ENCODE measurements at places on chromosomes 1 and 21.

GRCh38 chr1:75954586-75954985 lies 22.4 kb upstream of the ASB17 start:
- no peak for DNase-seq

GRCh38 chr1:115811140-115811828 lies 29.6 kb downstream of the NHLH2 start:
- DNase-seq = no peak

DNA sequence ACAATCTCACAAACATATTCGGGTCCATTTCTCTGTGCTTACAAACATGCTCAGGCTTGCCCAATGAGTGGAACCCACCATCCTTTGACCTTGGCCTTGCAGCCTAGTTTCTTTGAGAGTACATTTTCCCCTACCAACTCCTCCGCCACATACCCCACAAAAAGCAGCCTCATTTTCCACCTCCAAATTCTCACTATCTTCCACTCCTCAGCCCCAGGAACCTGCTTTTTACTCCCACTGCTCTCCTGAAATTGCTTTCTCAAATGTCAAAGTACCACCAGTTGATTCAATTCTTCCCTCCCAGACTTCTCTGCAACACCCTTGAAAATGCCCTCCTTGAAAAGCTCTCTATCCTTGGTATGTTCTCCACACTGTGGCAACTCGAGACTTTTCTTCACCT lies 103.8 kb downstream of the RUNX1 start:
- DNase-seq = no peak

DNA sequence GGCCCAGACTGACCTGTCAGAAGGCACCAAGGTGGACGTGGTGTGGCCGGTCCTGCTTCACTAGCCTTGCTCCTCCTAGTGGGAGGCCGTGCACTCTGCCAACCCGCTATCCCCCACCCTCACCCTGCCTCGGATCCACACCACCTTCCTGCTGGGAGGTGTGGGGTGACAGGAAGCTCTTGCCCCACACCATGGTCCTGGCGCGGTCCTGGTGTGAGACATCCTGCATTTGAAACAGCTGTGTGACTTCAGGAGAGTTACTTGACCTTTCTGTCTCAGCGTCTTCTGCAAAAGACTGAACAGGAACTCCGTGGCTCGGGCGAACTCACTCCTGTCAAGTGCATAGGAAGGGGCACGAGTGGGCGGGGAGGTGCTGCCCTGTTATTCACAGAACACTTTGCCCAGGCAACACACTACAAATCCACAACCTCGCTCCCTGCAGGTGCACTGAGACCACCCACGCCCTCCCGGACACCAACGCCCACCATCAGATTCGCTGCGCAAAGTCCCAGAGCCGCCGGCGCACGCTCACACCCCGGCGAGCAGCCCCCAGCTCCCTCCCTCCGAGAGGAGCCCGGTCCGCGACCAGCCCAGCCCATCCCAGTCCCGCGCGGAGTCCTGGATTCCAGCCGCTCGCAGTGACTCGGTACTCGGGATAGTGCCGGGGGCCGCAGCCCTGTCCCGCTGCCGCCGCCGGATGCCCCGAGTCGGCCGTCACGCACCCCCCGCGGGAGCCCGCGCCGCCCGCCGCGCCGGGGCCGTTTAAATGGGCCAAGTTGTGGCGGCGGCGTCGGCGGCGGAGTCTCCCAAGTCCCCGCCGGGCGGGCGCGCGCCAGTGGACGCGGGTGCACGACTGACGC lies at the start of gene SAMD11:
TSS of gene SAMD11 (plus strand) at position 793 of the 860 bp plus-strand sequence. CDS start 509 bp downstream, outside the sequence.
- DNase-seq = peak; percentile 62

GRCh38 chr1:242002072-242002471 lies 3.2 kb upstream of the MAP1LC3C start:
- DNase-seq = no peak

DNA sequence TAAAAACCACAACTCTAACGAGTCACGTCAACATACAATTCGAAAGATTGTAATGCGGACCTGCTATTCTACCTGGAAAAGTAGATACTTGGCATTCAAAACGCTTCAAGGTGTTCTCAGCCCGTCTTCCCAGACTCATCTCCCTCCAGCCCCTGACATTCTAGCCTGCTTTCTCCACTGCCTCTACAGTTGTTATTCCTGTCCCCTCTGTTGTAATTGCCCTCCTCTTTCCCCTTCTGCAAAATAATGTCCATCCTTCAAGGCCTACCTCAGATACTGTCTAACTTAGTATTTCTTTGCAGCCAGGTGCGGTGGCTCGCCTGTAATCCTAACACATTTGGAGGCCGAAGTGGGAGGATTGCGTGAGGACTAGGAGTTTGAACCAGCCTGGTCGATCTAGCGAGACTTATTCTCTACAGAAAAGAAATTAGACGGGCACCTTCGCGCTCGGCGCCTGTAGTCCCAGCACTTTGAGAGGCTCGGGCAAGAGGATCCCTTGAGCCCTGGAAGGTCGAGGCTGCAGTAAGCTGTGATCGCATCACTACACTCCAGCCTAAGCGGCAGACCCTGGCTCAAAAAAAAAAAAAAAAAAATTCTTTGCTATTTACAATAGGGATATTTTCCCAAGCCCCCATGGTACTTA lies 756 bp upstream of the RBM34 start:
- no peak for DNase-seq

DNA sequence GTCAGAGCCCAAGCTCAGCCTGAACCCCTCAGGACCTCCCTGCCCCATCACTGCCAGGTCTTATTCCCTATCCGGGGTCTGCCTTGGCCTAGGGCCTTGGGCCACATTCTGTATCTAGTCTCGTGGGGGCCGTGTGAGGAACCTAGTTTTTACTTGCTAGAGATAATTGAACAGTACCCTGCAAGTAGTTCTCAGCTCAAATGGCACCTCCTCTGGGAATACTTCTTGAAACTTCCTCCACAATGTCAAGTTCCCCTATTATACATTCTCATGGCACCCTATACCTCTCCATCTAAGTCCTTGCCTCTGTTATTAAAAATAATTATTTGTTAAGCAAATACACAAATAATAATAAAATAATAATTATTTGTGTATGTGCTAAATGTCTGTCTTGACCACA lies 32.9 kb upstream of the CSF1 start:
- no peak for DNase-seq

GRCh38 chr1:242728696-242729095 lies 204.2 kb upstream of the PLD5 start:
- no peak for DNase-seq

GRCh38 chr1:44227211-44227610 lies 13.9 kb downstream of the DMAP1 start:
- no peak for DNase-seq

- no peak for DNase-seq
Measured at GRCh38 chr1:33738976-33739375, 124.9 kb upstream of the HMGB4 start.

DNA sequence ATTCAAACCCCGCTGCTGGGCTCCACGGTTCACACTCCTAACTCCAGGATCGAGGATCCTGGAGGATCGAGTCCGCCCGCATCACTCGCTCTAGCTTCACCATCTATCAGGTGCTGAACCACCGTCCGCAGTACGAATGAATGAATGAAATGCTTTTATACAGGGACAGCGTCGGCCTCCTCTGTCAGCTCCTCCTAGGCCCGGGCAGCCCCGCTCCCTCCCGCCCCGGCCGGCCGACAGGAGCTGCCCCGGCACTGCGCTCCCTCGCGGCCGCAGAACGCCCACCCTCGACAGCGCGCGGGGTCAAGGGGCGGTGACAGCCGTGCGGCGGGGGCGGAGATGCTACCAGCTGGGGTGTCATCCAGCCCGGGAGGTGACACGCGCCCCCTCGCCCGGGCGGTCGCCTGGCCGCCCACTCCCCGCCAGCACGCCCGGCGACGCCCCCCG lies 520 bp downstream of the ZBTB17 start:
- peak; percentile 91 for DNase-seq

- DNase-seq = no peak
Measured at GRCh38 chr21:34802180-34802899, 133.5 kb downstream of the CLIC6 start.

DNA sequence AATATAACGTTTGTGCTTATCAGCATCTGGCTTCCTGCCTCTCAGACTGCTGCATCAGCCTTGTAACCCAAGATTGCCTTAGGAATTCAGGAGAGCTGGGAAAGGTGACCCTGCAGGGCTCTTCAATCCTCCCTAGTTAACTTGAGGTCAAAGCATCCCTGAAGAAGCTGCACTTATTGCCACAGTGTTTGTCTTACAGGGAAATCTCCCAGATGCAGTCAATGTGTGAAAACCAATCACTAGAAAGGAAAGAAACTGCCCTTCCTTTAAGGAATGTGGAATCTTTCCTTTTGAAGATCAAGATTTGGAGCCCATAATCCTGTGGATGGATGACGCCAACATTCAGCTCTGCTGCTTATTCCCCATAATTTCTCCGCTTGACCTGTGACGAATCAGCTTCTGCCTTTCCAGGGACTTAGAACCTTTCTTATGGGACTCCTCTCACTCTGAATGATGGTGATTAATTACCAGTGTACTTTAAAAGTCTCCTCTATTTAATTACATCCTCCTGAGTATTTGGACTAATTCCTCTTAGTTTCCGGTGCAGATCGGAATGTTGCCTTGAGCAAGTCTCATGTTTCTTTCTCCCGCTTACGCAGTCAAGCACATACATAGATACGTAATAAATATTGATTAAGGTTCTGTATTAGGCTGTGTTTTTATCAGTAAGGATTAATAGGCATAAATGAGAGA lies 14.4 kb downstream of the ADAMTS5 start:
- no peak for DNase-seq

DNA sequence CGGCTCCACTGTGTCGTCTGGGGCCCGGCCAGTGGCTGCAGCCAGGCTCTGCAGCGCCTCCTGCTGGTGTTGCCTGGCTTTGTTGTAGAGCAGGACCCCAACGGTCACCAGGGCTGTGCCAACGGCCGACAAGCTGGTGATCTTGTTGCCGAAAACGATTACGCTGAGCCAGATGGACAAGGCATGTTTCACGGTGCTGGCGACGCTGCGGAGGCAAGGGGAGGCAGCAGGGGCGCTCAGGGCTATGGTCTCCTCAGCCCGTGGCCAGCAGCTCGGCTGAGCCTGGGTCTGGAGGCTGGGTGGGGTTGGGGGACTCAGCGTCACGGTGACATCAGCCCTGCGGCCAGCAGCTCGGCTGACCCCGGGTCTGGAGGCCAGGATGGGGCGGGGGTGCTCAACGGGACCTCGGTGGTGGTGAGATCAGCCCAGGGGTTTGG lies 7.0 kb upstream of the CDK11B start:
- no peak for DNase-seq

DNA sequence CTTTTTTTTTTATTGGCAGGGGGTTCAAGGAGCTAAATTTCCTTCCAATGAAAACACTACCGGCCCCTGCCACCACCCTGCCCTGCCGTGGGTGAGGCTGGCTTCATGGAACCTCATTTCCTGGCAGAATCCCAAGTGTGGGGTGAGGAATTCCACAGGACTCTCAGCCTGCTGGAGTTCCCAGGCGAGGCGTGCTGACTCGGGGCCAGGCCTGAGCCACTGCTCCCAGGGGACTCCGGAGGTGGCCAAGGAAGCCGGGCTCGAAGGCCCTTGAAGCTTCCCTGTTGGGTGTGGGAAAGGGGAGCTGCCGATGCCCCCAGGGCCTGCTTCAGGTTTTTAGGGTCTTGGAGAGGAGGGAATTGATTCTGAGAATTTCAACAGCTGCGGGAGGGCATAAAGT lies 95.3 kb upstream of the ACTRT2 start:
- DNase-seq = no peak

- DNase-seq = no peak
Measured at GRCh38 chr1:157984469-157984868, 9.0 kb upstream of the KIRREL1 start.

DNA sequence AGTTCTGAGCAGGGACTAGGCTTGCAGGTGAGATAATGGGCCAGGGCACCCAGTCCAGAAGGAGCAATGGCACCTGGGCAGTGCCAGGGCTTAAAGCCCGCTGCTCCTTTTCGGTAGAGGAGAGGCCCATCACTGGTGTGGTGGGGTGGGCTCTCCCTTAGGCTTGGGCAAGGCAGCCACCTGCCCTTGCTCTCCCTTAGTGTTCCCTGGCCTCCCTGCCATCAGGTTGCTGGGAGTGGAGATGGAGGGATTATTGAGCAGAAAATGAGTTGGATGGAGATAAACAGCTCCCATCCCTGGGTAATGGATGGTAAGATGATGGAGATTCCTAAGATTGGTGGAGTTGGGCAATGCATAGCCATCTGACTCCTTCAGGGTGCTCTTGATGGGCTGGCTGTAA lies 7.9 kb downstream of the MYOG start:
- no peak for DNase-seq

DNA sequence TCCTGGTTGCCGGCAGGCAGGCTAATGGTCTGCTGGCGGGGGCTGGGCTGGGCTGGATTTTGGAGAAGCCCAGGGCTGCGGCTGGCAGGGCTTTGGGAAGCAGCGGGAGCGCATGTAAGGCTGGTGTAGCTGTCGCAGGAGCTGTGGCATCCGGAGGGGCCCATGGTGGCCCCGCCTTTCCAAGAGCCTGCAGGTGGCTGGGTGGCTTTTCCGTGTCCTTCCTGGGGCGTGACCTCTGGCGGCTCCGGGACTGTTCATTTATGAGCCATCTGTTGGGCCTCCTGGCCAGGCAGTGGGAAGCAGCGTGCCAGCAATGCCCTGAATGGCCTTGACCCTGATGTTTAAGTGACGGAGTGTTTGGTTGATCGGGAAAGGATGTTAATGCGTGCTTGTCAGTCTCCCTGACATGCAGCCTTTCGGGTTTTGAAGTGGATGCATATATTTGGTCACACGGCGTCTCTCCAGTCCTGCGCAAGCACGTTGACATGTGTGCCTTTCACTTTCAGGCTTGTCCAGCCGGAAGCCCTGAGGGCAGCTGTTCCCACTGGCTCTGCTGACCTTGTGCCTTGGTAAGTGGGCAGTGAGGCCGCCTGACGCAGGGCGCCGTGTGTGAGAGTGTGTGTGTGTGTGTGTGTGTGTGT lies 38.5 kb downstream of the AGPAT3 start:
- DNase-seq = no peak

DNA sequence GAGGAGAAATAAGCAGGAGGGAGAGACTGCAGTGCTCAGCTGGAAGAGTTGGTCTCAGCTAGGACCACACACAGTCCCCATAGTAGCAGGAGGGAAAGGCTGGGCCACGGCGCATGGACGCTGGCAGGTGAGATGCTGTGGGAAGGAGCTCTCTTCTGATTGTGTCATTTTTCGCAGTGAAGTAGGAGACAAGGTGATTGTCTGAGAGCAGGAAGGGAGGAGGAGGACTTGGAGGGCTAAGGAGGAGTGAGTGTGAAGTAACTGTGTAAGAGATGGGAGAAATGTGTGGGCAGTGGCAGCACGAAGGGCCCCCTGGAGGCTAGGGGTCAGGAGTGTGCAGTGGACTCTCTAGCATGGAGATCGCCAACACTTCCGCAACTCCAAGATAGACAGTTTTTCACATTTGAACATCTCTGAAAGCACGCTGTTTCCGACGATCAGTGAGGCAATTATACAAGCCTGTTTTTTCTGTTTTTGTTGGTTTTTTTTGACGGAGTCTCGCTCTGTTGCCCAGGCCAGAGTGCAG lies 26.4 kb upstream of the KCNC4 start:
- no peak for DNase-seq
